ENCODE measurements at places on chromosomes 6 and 20. TPM values are rescaled to one million over a fixed set of nuclear protein-coding genes. Genes with fewer than 3 reads are reported as not detected.
A peak's percentile ranks its signal among the peaks of the same experiment; 100 is the strongest.

Gene METTL24
- 0.54 TPM for total RNA-seq

Gene TAAR6
- total RNA-seq: not detected

GRCh38 chr20:60137657-60138245 lies 179.5 kb downstream of the CDH26 start:
- peak; percentile 38 for DNase-seq

GRCh38 chr20:46050444-46050843 lies 21.4 kb downstream of the SLC12A5 start:
- no peak for DNase-seq

DNA sequence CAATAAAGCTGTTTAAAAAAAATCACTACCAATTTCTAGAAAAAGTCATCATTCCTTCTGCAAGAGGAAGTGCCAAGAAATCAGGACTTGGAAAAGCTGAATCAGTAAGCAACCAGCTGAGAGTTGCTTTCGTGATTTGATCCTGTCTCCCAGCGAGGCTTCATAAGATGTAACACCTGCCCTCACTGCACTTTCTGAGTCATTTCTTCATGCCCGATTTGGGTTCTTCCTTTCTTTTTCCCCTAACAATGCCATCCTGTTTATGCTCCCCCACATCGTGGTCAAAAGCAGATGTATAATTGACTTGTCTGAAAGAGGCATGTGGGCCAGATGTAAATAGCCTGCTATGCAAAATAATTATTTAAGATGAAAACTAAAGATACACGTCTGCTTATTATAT lies 52.1 kb downstream of the RIPOR2 start:
- no peak for DNase-seq

DNA sequence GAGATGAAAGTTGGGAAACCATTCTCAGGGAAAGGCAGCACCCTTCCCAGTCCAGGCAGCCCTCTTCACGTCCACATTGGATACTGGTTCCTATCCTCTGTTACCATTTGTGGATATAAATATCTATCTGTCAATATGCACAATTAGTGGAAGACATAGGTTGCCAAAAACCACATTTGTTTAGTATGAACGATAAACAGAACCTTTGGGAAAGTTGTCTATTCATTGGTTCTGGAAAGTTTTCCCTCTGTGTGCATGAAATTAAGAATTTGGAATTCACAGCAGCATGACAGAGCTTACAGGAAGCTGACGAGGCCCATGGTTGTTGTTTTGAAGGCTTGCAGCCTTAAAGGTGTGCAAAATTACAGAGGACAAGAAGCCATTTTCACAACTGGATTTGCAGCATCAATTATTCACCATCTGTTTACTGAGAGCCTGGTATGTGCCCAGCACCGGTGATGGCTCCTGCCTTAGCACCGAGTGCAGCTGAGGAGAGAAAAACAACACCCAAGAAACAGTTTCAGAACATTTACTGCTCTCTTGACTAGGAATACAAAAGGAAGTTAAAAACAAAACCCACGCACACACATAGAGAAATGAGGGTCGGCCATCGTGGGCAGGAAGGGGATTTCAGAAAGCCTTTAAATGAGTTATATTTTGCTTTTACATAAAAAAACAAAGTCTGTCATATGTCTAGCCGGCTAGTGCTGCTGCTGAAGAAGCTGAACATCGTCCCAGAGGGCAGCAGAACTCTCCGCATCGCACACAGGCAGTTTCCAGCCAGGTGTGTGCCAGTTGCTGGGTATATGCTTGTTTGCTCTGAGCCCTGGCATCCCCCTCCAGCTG lies 319.6 kb downstream of the FARS2 start:
- DNase-seq: no peak

DNA sequence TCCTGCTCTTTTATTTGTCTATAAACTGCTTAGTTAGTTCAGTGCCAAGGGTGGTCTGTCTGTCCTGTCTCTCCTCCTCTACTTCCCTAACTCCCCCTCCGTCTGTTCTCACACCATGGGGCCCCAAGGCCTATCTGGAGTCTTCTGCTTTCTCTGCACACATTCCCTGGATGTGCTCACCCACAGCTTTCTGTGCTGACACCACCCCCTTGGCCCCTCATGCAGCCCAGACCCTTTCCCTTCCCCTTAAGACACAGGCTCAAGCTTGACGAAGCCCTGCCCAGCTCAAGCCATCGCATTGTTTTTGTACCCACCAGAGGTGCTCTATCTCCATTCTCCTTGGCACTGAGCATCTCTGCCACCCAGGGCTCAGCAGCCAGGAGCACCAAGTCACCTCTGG lies 78.1 kb upstream of the NNAT start:
- no peak for DNase-seq
